ENCODE measurements at places on chromosomes 6 and 20.

DNA sequence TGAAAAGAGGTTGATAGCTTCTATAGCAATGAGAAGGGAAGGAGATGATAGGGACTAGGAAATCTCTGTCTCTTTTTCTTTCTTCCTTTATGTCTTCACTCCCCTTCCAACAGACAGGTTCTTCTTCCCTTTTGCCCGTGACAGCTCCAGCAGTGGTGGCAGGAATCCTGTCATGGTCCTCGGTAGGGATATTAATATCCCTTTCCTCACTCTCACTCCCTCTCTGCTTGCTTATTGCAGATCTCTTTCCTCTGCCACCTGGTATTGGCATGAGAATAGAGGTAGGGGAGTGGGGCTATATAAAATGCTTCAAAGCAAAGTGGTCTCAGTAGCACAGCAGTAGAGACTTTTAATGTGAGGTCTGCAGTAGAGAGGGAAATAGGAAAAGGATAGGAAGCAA, 19.7 kb downstream of the RAD21L1 start:
- no peak for DNase-seq

DNA sequence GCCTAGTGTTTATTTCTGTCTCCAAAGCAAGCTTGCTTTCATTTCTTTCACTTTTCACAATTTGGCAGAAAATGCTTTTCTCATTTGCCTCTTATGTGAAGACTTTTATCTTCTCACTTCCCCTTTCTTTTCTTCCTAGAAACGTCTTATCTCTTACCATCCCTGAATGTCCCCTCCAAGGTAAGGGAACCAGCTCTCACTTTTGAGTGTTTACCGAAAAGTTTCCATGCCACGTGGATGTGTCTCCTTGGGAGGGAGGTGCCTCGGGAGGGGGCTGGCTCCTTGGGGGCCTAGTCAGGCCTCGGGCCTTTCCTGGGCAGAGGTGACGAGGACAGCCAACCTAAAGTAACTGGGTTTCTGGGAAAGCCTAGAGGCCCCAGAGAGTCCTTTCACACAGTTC, 127.4 kb downstream of the CD24 start:
- no peak for DNase-seq

DNA sequence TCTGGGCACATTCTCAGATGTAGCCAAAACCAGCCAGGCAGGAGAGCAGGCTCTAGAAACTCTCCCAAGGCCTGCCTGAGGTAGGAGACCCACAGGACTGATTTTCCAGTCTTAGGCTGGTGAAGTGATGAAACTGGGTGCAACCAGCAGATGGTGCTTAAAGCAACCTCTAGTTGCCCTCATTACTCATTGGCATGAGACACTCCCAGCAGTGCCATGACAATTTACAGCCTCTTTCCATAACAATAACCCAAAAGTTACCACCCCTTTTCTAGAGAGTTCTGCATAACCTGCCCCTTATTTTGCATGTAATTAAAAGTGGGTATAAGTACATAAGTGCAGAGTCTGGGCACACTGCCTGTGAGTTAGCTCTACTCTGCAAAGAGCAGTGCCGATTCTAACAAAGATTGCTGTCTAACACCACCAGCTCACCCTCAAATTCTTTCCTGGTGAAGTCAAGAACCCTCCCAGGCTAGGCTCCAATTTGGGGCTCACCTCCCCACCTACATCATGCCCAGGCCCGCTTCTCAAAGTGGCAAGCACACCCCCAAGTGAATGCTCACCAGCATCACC, 14.4 kb upstream of the GPR6 start:
- DNase-seq: no peak

- DNase-seq: no peak
Observed at GRCh38 chr20:50434653-50435396, 75.4 kb upstream of the PTPN1 start.

GRCh38 chr20:44079291-44079690, 107.7 kb downstream of the JPH2 start:
- no peak for DNase-seq

GRCh38 chr6:20061952-20062351, 150.3 kb downstream of the MBOAT1 start:
- DNase-seq: no peak

- DNase-seq: no peak
Observed at GRCh38 chr6:48782225-48782624, 671.2 kb upstream of the PTCHD4 start.

DNA sequence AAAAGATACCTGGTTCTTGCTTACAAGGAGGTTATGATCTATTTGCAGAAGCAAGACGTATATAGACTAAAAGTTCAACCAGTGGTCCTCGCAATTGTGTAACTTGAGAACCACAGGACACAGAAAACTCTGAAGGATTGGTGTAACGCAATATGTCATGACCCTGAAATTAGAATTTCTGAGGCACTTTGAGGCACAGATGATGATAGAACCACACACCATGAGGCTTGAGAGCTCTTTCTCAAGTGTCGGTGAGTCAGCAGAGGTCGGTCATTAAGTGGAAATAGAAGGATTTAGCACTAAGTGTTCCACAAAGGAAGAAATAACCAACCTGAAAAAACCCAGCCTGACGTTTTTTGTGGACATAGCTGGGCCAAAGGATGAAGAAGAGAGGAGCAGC, 15.3 kb upstream of the CCN2 start:
- no peak for DNase-seq

- DNase-seq: no peak
Observed at GRCh38 chr6:89987830-89988229, 93.6 kb downstream of the GJA10 start.

GRCh38 chr20:48875233-48875913, 46.1 kb upstream of the ARFGEF2 start:
- no peak for DNase-seq

GRCh38 chr20:58137651-58138265, 90.7 kb downstream of the ANKRD60 start:
- no peak for DNase-seq

GRCh38 chr6:127737768-127738167, 160.8 kb downstream of the C6orf58 start:
- no peak for DNase-seq

Measured in NCI-H2081 treated with DMSO at 0.1 percent for 48 hours (cell line).